D341Med (cell line): ENCODE measurements at places on chromosomes 6 and 20.

GRCh38 chr6:1577896-1578745, 31.6 kb upstream of the FOXC1 start:
- no peak for DNase-seq

DNA sequence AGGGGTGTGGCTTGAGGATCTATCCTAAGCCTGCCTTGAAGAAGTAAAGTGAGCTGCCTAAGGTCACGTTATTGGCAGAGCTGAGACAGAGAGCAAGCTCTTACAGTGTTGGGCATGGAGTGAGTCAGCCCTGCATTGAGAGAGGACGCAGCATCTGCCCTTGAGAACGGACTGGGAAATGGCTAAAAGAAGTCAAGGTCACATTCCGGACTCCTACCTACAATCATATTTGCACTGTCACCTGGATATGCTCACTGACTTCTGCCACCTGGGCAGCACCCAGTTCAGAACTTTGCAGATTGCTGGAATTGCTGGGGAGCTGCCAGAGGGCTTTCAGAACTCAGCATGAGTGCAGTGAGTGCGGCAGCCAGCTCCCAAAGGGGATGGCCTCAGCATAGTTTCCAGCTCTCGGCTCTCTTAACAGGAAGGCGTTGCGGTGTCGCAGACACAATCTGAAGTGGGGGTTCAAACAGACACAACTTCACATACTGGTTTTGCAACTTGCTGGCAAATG, 199.3 kb upstream of the SGK1 start:
- no peak for DNase-seq

DNA sequence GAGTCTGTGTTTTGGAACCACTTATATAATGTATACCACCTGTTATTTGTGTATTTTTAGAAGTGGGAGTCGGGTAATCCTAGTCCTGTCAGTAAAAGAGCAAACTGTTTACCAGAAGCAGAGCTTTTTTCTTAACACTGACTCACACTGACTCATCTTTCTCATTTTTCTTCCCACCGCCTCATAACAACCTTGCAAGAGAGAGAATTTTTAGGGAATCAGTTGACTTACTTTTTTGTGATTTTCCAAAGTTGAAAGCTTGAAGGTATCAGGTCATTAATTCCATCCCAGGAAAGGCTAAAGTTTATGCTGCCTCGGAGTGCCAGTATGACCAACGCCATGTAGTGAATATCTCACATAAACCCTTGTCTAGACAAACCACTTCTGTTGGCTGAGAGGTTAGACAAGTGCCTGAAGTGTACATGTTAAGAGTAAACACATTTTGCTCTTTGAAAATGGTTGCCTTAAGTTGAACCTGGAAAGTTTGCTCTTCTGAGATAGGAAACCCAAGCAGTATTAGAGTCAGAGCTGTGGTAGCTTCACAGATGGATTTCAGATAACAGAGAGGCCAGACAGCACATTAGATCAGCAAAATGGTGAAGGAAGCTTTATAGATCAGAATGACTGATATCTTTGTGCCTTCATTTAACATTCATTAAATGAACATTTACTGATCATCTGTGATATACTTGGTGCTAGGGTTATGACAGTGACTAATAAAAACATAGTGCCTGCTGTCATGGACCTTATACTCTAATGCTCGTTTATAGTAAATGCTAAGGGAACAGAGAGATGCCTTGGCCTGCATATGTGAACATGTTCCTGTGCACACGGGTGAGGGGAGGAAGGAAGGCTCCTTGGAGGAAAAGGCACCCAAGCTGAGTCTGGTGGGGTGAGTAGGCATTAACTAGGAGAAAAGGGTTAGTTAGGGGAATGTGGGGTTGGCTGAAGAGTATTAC, 29.1 kb upstream of the PKIG start:
- no peak for DNase-seq

DNA sequence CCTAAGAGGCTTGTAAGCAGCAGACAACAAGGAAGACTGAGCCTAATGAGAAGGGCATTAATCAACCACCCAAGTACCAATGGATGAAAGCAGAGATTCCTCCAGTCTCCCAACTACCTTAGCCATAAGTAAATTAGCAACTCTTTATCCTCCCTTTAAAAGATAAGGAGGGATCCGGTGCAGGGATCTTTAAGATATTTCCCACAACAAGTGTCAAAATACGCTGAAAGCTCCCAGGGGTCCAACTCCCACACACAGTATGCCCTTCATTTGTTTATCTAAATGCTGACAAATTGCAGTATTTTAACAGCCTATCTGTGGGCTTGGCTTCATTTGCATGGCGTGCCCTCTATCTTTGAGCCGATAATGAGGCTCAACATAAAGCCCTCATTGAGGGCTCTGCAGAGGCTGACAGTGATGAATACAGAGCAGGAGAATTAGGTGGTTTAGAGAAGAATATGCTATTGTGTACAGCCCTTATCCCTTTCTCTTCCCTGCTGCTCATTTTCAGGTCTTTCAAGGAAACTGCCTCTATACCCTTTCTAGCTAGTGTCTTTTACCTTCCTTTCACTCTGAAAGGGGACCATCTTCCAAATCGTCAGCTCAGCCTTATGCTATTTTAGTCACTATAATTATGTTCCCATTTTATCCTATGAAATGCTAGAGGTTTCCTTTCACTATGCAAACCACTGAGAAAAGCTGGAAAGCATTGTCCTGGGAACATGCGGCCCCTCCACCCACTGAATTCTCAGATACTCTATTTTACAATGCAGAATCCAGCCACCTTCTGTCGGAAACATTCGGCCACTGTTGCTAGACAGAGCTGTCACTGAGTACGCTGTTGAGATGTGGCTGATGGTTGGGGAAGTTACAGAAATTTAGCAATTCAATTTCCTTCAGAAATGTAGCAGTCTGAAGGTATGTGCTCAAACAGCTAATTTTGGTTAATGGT, 575.2 kb upstream of the JAG1 start:
- DNase-seq: peak; percentile 52

GRCh38 chr6:39927159-39927558, 7.1 kb downstream of the MOCS1 start:
- no peak for DNase-seq

- no peak for DNase-seq
Measured at GRCh38 chr6:14068133-14068532, 49.4 kb upstream of the CD83 start.

DNA sequence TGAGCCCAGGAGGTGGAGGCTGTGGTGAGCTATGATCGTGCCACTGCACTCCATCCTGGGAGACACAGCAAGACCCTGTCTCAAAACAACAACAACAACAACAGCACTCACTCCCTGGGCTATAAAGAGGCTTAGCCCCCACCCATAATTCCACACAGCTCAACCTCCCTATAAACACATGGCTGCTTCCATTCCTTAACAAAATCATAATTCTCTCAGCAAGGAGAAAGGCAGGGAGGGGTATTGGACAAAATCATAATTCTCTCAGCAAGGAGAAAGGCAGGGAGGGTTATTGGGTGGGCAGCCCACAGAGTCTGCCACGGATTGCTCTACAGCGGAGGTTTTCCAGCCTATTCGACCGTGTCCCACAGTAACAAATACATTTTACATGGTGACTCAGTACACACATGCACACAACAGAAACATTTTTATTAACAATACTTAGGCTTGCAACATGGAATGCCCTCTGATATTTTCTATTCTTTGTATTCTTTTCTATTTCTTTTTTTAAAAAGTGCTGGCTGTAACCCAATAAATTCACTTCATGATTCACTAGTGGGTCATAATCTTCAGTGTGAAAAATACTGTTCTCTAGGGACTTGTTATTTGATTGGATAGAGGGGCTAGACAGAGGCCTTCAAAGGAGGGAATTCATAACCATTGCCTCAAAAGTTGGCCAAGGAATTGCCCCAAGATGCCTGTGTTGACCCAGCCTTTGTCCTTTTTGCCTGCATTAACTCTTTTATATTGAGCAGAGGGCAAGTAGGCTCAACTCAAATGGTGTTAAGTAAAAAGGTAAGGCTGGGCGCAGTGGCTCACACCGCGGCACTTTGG, 50.6 kb upstream of the ZMYND8 start:
- DNase-seq: no peak

DNA sequence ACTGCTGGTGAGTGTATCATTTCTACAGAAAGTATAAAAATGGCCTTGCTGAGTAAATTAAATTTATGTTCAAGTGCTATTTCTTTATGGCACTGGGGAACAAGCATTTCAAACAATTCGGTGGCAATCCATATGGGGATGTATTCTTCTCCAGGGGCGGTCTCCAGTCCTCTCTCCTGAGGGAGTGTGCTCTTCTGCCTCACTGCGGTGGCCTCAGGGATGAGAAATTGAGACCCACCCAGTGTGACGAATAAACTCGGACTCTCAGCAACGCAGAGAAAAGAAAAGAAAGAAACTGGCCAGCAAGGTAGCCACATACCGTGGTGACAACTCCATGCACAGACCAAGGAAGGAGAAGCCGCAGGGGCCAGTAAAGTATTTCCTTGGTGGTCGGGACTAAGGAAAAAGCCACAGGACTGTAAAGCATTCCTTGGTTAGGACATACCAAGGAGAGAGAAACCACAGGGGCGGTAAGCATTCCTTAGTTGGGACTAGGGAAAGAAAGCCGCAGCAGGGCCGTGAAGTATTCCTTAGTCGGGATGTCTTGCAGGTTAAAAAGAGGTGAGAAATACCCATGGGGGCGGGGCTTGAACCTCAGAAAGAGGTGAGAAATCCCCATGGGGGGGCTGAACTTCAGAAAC, 13.6 kb upstream of the GOPC start:
- DNase-seq: no peak

DNA sequence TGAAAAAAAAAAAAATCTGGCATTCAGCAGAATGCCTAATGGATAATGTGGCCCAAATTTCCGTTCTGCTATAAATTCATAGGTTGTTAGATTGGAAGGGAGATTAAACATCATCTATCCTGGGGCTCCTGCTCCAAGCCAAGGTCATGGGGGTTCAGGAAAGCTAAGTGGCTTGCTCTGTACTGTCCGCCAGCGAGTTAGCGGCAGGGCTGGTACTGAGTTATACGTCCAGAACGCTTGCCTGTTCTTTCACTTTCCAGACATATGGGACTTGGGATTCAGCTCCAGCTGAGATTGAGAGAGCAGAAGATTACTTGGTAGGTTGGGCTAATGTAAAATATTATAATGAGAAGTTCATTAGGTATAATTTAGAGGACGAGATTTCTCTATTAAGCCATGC, 858 bp downstream of the RWDD1 start:
- DNase-seq: peak; percentile 41
